ENCODE measurements at places on chromosomes 4 and X. TPM values are rescaled to one million over a fixed set of nuclear protein-coding genes. Genes with fewer than 3 reads are reported as not detected.

The RBMXL3 gene
- total RNA-seq: not detected

The MUC7 gene
- total RNA-seq: not detected

The VGLL1 gene
- not detected for total RNA-seq

The SYNPO2 gene
- 1.7 TPM for total RNA-seq

The RBPJ gene
- total RNA-seq: 12.0 TPM
